Left renal pelvis (tissue), 4 donors: ENCODE measurements at places on chromosomes 2 and 18. TPM values are rescaled to one million over a fixed set of nuclear protein-coding genes. Genes with fewer than 3 reads are reported as not detected.

DNA sequence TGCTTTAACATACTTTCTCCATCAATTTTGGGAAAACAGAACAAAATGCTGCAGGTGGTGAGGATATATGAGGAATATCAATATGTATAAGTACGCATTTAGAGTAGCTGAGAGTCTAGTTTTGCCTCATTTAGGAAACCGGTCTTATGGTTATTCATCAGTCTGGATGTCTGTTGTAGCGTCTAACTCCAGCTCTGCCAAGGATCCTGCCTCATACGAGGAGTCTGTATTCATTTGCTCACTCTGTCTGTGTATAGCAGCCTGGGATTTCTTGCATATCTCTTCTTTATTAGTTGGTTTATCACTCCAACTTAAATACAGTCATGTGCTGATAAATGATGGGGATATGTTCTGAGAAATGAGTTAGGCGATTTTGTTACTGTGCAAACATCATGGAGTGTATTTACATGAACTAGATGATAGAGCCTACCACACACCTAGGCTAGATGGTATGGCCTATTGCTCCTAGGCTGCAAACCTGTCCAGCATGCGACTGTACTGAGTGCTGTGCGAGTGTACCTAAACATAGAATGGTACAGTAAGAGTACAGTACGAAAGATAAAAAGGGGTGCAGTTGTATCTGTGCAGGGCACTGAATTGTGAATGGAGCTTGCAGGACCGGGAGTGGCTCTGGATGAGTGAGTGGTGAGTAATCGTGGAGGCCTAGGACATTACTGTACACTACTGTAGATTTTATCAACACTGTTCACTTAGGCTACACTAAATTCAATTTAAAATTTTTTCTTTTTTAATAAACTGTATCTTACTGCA lies 148.1 kb downstream of the ZNF407 start:
- no peak for DNase-seq

Gene MAPK4
- 9.5 TPM for polyA plus RNA-seq

Gene SKA1
- 6.5 TPM for polyA plus RNA-seq

Gene ATP6V1C2
- 9.8 TPM for polyA plus RNA-seq

Gene MYL12B
- polyA plus RNA-seq, result 487 TPM
